ENCODE measurements at places on chromosomes 6 and 20.

DNA sequence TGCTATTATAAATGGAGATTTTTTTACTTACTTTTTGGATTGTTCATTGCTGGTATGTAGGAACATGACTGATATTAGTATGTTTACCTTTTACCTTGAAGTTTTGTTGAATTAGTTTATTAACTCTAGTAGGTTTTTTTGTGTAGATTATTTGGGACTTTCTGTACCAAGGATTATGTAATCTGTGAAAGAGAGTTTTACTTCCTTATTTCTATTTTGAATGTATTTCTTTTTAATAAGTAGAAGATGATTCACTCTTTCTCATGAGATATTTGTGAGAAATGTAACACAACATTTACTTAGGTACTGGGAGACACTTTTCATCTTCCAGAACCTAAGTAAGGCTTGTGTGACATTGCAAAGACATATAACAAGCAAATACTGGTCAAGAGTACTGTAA is 473.9 kb upstream of the HS3ST5 start:
- DNase-seq: no peak

GRCh38 chr6:56833127-56833791 is 121.6 kb upstream of the BEND6 start:
- DNase-seq: no peak

DNA sequence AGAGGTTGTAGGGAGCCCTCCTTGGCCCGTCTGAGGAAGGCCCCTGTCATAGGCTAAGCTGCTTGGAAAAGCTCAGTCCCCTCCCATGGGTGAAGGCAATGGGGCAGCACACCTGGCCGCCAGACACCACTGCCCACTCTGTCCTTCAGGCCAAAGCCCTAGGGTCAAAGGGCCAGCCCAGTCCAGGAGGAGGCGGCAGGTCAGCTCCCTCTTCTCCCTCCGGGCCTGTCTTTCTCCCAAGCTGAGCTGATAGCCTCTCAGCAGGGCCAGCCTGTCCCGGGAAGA is 5.1 kb upstream of the CLPSL2 start:
- DNase-seq: no peak

DNA sequence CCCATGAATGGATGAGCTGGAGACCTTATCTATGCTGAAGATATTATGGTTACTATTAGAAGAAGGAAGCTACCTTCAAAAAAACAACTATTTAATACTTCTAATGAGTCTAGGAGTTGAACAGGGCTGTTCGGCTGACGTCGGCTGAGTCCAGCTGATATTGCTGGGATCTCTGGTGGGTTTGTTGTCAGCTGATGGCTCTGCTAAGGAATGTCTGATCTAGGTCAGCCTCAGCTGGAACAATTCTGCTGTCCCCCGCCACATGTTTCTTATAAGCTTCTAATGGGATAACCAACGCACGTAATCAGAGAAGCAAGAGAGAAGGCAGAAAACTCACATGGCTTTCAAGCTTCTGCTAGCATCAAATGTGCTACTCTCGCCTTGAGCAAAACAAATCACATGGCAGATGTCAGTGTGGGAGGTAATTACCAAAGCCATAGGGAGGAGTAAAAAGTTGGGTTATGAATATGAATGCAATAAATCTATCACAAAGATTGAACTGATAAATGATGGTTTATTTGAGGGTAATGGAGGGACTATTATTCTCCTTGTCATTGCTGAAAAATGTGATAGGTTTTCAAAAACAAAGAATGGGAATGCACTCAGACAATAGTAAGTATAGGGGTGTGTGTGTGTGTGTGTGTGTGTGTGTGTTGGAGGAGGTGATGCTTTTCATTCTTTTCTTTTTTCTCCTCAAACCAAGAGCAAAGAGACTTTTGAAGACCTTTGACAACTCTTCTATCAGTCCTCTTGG is 71.5 kb downstream of the BTBD3 start:
- no peak for DNase-seq

DNA sequence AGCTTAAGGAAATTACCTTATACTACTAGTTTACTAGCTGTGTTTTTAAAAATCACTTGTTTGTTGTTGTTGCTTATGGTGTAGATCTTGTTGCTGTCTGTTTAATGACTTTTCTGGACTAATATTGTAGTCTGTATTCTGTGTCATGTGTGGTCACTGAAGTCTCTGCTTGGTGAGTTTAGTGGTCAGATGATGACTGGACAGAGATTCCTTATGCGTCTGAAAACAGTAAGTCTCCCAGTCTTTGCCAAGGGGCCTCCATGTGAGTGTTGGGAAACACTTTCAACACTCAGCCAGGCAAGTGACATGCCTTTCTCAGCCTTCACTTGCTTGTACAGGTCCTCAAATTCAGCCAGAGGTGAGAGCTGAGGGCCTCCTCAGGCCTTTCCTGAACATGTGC is 256.9 kb upstream of the RNF24 start:
- DNase-seq: no peak

DNA sequence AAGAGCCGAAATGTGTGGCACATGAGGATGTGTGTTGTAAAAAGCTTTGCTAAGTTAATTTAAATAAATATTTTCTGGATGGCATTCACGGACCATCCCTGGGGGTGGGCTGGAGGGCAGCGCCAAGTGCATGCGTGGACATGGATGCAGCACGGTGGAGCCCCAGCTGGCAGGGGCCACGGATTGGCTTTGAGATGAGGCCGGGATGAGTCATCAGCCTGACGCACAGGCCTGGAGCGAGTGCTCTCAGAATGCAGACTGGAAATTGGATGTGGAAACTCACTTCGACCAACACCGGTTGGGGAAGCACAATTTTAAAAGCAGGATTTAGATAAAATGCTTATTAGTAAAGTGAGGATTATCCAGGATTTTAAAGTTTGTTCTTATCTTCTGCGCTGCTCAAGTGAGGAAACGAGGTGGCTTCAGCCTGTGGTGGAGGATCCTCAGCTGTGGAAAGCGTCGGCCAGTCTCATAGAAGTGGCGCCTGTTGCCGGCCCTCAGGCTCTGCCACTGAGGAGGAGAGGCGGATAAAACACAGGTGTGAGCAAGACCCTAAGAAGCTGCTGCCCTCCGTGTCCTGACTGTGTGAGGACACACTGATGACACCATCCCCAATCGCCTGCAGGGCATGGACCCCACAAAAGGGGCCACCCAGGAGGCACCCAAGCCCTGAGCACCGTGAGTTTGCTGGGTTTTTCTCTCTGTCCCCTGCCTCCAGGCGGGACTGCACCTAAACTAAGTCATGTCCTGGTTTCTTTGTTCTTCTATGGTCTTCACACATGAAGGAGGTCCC is 279.7 kb downstream of the CDH4 start:
- DNase-seq: no peak

DNA sequence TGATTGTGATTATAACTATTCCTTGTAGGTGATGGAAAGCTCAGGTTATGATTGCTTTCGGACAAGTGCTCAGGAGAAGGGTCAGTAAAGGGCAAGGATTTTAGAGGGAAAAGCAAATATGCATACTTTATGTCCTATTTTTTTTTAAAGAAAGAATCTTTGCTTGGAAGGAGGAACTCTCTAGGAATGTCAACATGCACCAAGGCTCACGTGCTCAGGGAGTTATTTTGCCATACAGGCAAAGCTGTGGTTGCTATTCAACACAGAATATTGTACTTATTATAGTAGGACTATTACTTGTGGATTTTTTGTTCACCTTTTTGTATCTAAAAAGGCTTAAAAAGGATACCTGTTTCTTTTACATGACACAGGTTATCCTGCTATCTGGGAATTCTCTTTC is 3.0 kb upstream of the TSPYL1 start:
- no peak for DNase-seq

DNA sequence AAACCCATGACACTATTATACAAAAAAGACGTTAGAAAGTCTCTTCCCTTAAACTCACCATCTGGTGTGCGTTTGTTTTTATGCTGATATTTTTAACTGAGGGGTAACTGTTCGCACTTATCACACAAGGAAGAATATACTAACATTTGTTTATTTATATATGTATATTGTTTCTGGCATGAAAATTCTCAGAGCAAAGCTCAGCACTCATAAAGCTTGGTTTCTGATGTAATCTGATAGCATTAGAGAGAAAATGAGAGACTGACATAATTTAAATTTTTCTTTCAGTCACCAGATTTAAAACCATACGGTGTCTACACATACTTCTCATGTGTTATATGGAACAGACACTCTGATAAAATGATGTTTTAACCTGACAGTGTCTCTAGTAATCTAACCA is 6.9 kb downstream of the BLOC1S5 start:
- no peak for DNase-seq

GRCh38 chr20:57076152-57076652 is 190.2 kb downstream of the BMP7 start:
- DNase-seq: no peak

GRCh38 chr6:157029980-157030690 is 253.0 kb downstream of the ARID1B start:
- peak; percentile 90 for DNase-seq

- DNase-seq: no peak
These were observed 53.4 kb downstream of the EDN1 start for GRCh38 chr6:12343440-12344162.

DNA sequence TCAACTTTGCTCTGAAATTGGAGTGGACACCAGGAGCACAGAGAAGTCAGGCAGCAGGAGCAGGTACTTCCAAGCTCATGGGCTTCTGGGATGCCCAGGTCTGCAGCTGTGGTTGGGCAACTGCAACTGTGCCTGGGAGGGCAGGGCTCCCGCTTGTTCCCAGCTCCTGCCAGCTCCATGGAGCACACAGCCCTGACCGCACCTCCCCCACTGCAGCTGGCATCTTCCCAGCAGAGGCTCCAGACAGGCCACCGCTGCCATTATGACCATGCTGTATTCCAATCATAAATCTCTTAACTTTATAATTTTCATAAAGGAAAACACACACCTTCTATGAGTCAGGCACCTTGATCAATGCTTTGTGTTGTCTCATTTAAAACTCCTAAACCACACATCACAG is 36.9 kb downstream of the STK38 start:
- no peak for DNase-seq

GRCh38 chr6:21712213-21712612 is 118.7 kb downstream of the SOX4 start:
- DNase-seq: no peak

GRCh38 chr6:160005861-160006540 is 37.1 kb downstream of the IGF2R start:
- DNase-seq: no peak

- DNase-seq: no peak
These were observed 140.4 kb downstream of the NCOA3 start for GRCh38 chr20:47642118-47642517.

All from NCI-H1105 treated with DMSO at 0.1 percent for 48 hours (cell line).